ENCODE measurements at places on chromosomes 12 and 14. TPM values are rescaled to one million over a fixed set of nuclear protein-coding genes. Genes with fewer than 3 reads are reported as not detected.

DNA sequence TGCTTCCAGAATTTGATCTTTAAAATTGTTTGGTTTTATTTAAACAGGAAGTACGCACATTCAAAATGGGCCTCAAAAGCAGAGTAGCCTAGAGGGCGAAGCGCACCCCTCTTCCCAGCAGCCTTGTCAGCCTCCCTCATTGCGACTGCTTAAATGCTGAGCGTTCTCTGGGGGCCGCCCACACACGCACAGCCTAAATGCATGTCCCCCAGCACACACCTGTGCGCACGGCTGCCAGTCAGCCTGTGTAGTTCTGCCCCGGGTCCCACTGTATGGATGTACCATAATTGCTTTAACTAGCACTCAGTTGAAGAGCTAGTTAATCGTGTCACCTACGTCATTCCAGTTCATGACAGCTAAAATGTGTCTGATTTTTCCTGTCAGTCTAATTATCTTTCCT, 79.3 kb downstream of the TESC start:
- H3K4me1 ChIP-seq, result no peaks in the 10 kb centered on the region
- no peak overlapping the region for H3K4me3 ChIP-seq
- H3K27ac ChIP-seq, result no peak overlapping the region
- no peak for DNase-seq
- H3K27me3 ChIP-seq, result no peaks in the 10 kb centered on the region

KRT80 gene
- not detected for total RNA-seq

DNA sequence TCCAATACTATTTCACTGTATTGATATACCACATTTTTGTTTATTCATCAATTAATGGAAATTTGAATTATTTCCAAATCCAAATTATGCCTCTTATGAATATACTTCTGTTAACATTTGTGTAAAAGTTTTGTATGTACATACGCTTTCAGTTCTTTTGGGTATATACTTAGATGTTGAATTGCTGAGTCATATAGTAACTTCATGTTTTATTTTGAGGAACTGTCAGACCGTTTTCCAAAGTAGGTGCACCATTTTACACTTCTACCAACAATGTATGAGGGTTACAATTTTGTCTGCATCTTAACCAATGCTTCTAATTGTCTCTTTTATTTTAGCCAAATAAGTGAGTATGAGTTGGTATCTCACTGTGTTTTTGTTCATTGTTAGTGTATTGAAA, 10.2 kb upstream of the CCER1 start:
- no peak overlapping the region for H3K4me3 ChIP-seq
- H3K36me3 ChIP-seq, result no peaks in the 10 kb centered on the region
- no peaks in the 10 kb centered on the region for H3K4me1 ChIP-seq

CLEC9A gene
- not detected for total RNA-seq

GRCh38 chr14:99946652-99947489, 118.4 kb upstream of the EVL start:
- H3K4me3 ChIP-seq, result no peak overlapping the region
- H3K27me3 ChIP-seq, result peaks cover 1% of the 10 kb centered on the region
- H3K27ac ChIP-seq, result no peak overlapping the region
- peak; percentile 21 for DNase-seq
- peaks cover 3% of the 10 kb centered on the region for H3K4me1 ChIP-seq

CMAS gene
- total RNA-seq, result 37.7 TPM

SLC41A2 gene
- total RNA-seq, result 8.2 TPM

DNA sequence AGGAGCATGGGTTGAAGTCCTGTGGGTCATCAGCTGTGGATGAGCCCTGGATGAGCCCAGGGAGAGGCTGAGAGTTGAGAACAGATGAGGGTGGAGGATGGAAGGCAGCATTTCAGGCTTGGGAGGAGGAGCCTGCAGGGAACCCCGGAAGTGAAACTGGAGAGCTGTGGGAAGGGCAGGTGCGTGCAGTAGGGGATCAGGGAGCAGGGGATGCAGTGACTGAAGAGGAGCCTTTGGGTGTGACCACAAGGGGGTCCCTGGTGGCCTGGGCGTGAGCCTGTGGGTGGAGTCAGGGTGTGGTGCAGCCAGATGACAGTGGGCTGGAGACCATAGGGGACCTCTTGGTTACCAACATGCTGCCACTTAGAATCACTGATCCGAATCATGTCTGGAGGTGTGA, 115.5 kb downstream of the PAPOLA start:
- H3K27me3 ChIP-seq, result peaks cover 4% of the 10 kb centered on the region
- no peaks in the 10 kb centered on the region for H3K4me1 ChIP-seq
- no peak overlapping the region for H3K4me3 ChIP-seq
- H3K36me3 ChIP-seq, result no peaks in the 10 kb centered on the region
- no peak overlapping the region for H3K27ac ChIP-seq

DNA sequence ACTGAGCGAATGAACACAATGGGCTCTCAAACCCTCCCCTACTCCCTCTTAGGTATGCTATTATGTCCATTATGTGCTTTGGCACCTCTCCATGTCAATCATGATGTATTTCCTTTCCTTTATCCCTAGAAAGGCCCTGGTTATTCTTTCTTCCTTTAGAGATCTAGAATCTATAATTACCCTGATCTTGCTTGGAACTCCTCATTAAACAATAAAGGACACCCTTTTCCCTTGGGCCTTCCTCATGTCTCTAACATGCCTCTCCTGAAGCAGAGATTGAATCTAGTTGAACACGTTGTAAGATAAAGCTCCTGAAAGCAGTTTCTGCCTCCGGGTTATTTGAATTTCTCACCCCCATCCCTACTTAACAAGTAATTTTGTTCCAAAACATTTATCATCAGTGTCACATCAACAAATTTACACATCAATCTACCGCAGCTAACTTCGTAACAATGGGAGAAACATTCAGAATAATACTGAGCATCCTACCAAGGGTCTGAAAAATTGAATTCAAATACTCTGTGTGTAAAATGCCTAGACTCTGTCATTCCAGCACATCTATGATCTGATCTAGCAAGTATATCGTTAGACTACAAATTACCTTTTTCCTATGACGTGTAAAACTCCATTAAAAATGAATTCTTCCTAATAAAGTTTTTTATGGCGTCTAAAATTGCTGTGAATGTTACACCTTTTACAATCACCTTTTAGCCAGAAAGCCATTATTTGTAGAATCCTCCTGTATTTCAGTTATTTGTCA, 5.4 kb downstream of the USP44 start:
- peaks cover 24% of the 10 kb centered on the region for H3K4me1 ChIP-seq
- no peak overlapping the region for H3K4me3 ChIP-seq
- DNase-seq, result no peak
- H3K27me3 ChIP-seq, result peaks cover 15% of the 10 kb centered on the region
- peaks cover 7% of the 10 kb centered on the region for H3K36me3 ChIP-seq

ITGB7 gene
- total RNA-seq, result 200 TPM

PIK3C2G gene
- not detected for total RNA-seq

SRRM4 gene
- not detected for total RNA-seq

HOXC12 gene
- not detected for total RNA-seq

- peaks cover 8% of the 10 kb centered on the region for H3K27me3 ChIP-seq
- no peaks in the 10 kb centered on the region for H3K36me3 ChIP-seq
- no peak for DNase-seq
- no peak overlapping the region for H3K4me3 ChIP-seq
- peaks cover 18% of the 10 kb centered on the region for H3K4me1 ChIP-seq
Observed at GRCh38 chr12:1917172-1918070, 1.0 kb downstream of the CACNA2D4 start.

- H3K27ac ChIP-seq, result no peak overlapping the region
- no peak for DNase-seq
- H3K4me1 ChIP-seq, result peaks cover 6% of the 10 kb centered on the region
- no peak overlapping the region for H3K4me3 ChIP-seq
- no peaks in the 10 kb centered on the region for H3K27me3 ChIP-seq
Observed at GRCh38 chr12:57169969-57170368, 22.6 kb upstream of the LRP1-AS start.

GRCh38 chr12:56020423-56021184, at the start of gene IKZF4:
Gene IKZF4, plus strand, starts transcription at chr12:56021043. Its CDS starts 451 bp downstream, at chr12:56021494.
- no peak for DNase-seq
- peak within 1 kb of the TSS; percentile 95 for H3K4me3 ChIP-seq
- no peaks in the 10 kb centered on the region for H3K27me3 ChIP-seq
- H3K27ac ChIP-seq, result peak within 1 kb of the TSS; percentile 95
- peaks cover 34% of the 10 kb centered on the region for H3K4me1 ChIP-seq

SCN8A gene
- total RNA-seq, result 0.39 TPM

DNA sequence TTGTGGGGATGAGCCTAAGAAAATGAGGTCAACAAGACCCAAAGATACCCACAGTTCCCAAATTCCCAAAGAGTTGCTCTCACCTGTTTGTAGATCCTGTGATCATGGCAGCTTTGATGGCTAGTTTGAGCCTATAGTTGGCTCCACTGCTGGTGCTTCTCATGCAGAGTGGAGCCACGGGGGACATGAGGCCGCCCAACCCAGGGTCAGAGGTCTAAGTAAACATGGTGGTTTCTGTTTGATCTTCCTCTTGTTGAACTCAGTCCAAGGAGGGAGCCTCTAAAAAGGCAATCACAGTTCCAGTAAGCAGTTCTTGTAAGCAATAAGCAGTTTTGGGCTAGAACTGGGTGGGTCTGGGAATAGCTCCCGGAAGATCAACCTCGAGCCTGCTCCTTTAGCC, 125.6 kb upstream of the DHRS4 start:
- DNase-seq, result no peak
- peaks cover 2% of the 10 kb centered on the region for H3K4me1 ChIP-seq
- no peaks in the 10 kb centered on the region for H3K27me3 ChIP-seq

DNA sequence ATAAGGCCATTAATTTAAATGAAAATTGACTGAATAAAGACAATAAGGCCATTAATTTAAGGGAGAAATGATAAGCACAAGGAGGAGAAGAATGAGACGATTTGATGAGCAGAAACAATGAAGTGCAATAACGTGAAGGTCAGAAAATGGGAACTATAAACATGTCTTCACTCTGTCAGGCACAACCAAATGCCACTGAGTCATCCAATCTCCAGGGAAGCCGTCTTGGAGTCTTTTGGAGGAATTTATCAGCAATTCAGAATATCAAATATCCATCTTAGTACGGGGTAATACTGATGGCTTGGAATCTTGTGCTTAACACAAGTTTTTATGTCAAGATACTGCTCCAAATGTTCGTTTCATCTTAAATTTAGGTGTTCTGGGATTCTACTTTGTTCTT, 159.9 kb downstream of the CAPZA3 start:
- no peaks in the 10 kb centered on the region for H3K36me3 ChIP-seq
- DNase-seq, result no peak
- H3K4me3 ChIP-seq, result no peak overlapping the region
- H3K27me3 ChIP-seq, result no peaks in the 10 kb centered on the region

DNA sequence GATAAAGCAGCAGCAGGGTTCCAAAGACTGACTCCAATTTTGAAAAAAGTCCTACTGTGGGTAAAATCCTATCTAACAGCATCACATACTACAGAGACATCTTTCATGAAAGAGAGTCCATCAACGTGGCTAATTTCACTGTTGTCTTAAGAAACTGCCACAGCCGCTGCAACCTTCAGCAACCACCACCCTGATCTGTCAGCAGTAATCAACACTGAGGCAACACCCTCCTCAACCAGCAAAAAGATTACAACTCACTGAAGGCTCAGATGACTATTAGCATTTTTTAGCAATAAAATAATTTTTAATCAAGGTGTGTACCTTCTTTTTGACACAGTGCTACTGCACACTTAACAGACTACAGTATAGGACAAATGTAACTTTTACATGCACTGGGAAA, 6.6 kb downstream of the CAPRIN2 start:
- H3K4me1 ChIP-seq, result peaks cover 19% of the 10 kb centered on the region
- H3K4me3 ChIP-seq, result no peak overlapping the region

MIP gene
- not detected for total RNA-seq

- H3K36me3 ChIP-seq, result no peaks in the 10 kb centered on the region
- no peak overlapping the region for H3K27ac ChIP-seq
- peaks cover 4% of the 10 kb centered on the region for H3K27me3 ChIP-seq
Observed at GRCh38 chr14:90114554-90114953, 52.8 kb downstream of the KCNK13 start.

DNA sequence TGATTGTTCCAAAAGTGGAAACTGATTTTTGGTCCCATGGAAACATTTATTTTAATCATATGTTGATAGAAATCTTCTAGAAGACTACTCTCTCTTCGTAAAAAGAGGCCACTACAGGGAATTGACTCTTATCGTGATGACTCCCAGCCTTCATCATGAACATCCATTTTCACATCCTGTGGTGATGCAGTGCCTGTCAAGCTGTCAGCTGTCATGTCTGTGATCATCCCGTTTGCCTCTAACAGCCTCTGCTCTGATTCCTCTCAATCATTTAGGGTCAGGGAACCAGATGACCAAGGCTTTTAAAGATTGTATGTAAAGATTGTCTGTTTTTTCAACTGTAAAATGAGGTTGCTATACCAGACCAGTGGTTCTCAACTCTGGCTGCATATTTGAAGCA, 419.0 kb upstream of the MGAT4C start:
- no peak overlapping the region for H3K4me3 ChIP-seq
- DNase-seq, result no peak
- H3K36me3 ChIP-seq, result no peaks in the 10 kb centered on the region
- no peaks in the 10 kb centered on the region for H3K27me3 ChIP-seq
- H3K27ac ChIP-seq, result no peak overlapping the region

DNA sequence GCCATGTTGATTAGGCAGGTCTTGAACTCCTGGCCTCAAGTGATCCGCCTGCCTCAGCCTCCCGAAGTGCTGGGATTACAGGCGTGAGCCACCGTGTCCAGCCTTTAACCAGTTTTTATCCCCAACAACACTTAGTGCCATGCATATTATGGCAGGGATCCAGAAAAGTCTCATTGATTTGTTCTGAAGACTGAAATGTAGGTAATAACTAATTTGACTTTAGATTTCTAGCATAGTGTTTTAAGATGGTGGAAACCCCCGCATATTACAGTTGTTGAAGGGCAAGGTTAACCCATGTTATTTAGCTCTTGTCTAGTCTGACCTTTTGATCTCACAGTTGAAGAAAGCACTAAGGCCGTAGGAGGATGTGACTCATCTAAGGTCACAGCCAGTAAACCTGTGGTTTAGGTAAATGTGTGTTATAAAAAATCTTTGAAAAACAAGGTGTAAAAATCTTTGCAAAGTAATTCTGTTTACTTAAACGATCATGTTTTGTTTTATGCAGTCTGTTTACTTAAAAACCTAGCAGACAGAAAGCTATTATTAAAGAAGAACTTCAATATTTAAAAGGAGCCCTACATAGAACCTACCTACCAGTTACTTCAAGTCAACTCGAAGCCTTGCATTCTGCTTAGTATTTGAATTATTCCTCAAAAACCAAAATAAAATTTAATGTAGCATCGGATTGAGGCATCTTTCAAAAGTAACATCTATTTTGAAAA, 24.8 kb downstream of the BICDL1 start:
- H3K36me3 ChIP-seq, result peaks cover 75% of the 10 kb centered on the region
- H3K4me3 ChIP-seq, result peak overlapping the region; percentile 55

- H3K27me3 ChIP-seq, result no peaks in the 10 kb centered on the region
- H3K4me3 ChIP-seq, result no peak overlapping the region
- DNase-seq, result no peak
- H3K27ac ChIP-seq, result no peak overlapping the region
Observed at GRCh38 chr14:33309106-33309505, 370.4 kb downstream of the NPAS3 start.

SHMT2 gene
- 307 TPM for total RNA-seq

- H3K27me3 ChIP-seq, result peaks cover 41% of the 10 kb centered on the region
- no peak overlapping the region for H3K4me3 ChIP-seq
- H3K36me3 ChIP-seq, result no peaks in the 10 kb centered on the region
- DNase-seq, result no peak
Observed at GRCh38 chr12:54723379-54724256, 75.5 kb upstream of the DCD start.

CD163L1 gene
- not detected for total RNA-seq

AGAP2 gene
- total RNA-seq, result 29.0 TPM

GRCh38 chr12:22110176-22110575, 64.2 kb downstream of the CMAS start:
- no peak overlapping the region for H3K27ac ChIP-seq
- H3K27me3 ChIP-seq, result no peaks in the 10 kb centered on the region
- no peaks in the 10 kb centered on the region for H3K36me3 ChIP-seq
- DNase-seq, result no peak
- peaks cover 9% of the 10 kb centered on the region for H3K4me1 ChIP-seq

Data from activated T-helper 2 cell treated with anti-CD3 and anti-CD28 coated beads, Interferon-gamma antibody, Interleukin-2, Interleukin-4, amounts not matched to agents 10 μg/mL and 5 μg/mL and 100 μg/mL, durations not matched to agents 14 hours and 24 hours and 36 hours (primary cell).